ENCODE measurements at places on chromosomes 12 and 14. TPM values are rescaled to one million over a fixed set of nuclear protein-coding genes. Genes with fewer than 3 reads are reported as not detected.

Gene C12orf42
- not detected for total RNA-seq

Gene CNIH1
- total RNA-seq: 79.0 TPM

Gene CIROP
- total RNA-seq: not detected

Gene KRT6A
- 1.4 TPM for total RNA-seq

Gene GPRC5D
- total RNA-seq: not detected

Gene FAM90A1
- total RNA-seq: not detected

Gene COPZ1
- 84.4 TPM for total RNA-seq

Gene DEGS2
- total RNA-seq: not detected

Gene A2M
- 98.2 TPM for total RNA-seq

Gene ERP27
- total RNA-seq: 0.17 TPM

Gene ZDHHC22
- not detected for total RNA-seq
